Kidney capillary endothelial cell (primary cell): ENCODE measurements at places on chromosomes 16 and 17.

GRCh38 chr17:6775871-6776405 lies at the start of gene FBXO39:
TSS of gene FBXO39 (plus strand) at chr17:6776215. CDS start at chr17:6779869, 3,654 bp downstream.
- DNase-seq, result no peak

DNA sequence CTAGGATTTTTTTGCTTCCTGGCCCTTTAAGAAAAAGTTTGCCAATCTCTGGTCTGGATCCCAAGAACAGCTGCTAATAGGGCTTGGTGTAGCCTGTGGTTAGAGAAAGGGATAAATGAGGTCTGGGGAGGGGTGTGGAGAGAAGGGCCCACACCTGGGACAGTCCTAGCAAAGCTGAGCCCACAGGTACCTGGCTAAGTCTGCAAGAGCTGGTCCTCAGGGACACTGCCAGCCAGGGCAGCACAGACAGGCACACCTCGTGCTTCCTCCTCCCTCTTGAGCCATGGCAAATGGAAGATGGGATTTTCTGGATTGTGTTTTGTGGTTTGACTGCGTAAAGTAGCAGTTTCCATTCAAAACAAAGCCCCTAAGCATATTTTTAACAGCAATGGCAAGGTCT lies 217.5 kb downstream of the SOX9 start:
- DNase-seq, result no peak

DNA sequence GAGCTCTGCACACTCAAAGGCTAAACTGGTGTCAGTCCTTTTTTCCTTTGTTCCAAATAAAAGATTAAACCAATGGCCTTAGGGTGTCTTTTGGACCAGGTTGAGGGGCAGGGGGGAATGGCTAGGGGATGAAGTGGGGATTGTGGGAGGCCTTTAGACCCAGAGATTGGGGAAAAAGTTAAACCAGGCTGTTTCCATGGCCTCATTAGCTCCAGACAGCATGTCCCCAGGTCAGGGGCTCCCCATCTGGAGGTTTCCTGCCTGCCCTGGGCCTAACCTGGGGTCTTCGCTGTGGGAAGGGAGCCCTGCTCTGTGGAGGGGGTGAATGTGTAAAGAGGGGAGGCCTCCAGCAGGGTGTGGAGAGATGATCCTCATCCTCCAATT lies 10.3 kb downstream of the FKBP10 start:
- no peak for DNase-seq

DNA sequence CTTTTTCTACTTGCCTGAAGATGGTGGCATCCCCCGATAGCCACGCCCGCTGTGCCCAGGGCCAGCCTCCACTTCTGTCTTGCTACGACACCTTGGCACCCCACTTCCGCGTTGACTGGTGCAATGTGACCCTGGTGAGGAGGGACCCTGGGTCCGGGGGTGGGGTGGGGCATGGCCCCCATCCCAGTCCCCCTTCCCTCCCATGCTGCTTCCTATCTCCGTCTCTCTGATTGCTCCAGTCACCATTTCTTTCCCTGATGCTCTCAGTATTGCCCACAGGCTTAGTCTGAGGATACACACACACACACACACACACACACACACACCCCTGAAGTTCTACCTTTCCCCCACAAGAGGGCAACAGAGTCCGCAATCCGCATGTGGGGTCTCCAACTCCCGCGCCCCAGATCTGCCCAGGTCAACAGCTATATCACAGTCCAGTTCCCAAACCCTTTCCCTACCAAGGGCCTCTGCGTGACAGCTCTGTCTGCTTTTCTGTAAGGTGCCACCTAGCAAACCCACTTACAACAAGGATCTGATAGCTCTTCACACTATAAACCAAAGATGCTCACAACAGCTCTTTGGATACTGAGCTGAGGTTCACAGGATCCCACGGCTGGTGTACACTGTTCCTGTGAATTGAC lies 3.4 kb downstream of the SGCA start:
- peak; percentile 63 for DNase-seq

- DNase-seq, result no peak
Observed at GRCh38 chr16:3797904-3798811, 80.8 kb upstream of the TRAP1 start.

DNA sequence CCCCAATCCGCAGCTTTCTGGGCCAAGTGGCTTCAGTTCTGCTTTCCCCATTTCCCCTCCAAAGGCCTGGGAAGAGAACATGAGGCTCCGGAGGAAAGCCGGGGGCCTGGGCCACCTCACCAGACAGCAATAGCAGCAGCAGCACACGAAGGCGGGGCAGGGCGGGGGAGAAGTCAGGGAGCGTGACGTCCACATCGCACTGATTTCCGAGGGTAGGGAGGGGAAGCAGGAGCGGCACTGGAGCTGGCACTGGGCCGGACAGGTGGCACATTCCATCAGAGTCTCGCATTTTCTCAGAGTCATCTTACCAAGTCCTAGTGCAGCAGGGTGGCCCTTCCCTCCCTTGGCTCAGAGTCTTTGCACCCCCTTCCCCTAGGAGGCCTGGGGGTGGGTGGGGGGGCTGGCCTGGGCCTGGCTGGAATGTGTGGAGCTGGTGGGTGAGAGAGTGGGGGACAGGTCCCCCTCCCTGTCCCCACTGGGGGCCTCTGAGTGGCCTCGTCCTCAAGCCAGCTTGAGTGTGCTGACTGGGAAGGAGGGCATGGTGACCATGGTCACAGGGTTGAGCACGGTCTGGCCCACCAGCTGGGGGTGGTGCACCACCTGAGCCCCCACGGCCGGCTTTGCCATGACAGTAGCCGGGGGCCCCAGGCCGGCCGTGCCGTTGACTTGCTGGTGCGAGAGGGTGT lies 14.3 kb downstream of the MNT start:
- DNase-seq, result no peak

DNA sequence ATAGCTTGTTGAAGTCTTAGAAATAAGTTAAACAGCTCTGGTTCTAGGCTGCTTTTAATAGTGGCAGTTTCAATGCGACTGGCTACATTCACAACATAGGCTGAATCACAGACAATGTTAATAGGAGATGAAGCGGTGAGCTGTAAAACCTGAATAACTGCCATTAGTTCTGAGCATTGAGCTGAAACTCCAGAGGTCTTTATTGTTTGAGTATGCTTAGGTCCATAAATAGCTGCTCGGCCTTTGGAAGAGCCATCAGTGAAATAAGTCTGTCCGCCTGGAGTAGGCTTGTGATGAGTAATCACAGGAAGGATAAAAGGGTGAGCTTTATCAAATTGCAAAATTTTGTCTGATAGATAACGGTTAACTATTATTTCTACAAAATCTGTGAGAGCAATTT lies 9.4 kb upstream of the ZNF689 start:
- no peak for DNase-seq

DNA sequence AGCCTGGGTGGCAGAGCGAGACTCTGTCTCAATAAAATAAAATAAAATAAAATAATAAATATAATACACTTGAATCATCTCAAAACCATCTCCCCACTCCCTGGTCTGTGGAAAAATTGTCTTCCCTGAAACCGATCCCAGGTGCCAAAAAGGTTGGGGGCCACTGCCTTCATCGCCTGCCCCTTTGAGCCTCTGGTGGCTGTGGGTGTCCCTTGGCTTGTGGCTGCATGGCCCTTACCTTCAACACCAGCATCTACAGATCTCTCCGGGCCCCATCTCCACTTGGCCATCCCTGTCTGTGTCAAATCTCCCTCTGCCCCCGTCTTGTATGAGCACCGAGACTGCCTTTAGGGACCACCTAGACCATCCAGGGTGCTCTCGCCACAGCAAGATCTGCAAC lies 177.3 kb downstream of the SEC14L1 start:
- DNase-seq, result no peak

GRCh38 chr16:10466861-10467260 lies 81.0 kb downstream of the ATF7IP2 start:
- no peak for DNase-seq

DNA sequence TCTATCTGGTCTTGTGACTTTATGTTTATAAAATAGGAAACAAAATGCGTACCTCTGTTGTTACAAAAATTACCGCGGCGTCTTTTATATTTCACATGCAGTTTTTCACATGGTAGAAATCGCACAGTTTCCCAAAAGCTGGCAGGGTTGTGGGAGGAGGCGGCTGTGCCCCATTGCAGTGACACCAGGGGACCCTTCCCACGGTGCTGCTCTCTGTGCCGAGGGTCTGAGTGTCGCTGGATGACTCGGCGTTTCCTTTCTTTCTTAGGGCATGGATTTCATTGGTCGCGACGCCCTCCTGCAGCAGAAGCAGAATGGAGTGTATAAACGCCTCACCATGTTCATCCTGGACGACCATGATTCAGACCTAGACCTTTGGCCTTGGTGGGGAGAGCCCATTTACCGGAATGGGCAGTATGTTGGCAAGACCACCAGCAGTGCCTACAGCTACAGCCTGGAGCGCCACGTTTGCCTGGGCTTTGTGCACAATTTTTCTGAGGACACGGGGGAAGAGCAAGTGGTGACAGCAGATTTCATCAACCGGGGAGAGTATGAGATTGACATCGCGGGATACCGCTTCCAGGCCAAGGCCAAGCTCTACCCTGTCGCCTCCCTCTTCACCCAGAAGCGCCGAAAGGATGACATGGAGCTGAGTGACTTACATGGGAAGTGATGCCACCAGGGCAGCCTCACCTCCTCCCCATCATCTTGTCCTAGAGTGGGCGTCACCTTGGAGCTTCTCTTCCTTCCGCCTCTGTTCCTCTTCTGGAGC lies 17.2 kb upstream of the CLEC18C start:
- no peak for DNase-seq

DNA sequence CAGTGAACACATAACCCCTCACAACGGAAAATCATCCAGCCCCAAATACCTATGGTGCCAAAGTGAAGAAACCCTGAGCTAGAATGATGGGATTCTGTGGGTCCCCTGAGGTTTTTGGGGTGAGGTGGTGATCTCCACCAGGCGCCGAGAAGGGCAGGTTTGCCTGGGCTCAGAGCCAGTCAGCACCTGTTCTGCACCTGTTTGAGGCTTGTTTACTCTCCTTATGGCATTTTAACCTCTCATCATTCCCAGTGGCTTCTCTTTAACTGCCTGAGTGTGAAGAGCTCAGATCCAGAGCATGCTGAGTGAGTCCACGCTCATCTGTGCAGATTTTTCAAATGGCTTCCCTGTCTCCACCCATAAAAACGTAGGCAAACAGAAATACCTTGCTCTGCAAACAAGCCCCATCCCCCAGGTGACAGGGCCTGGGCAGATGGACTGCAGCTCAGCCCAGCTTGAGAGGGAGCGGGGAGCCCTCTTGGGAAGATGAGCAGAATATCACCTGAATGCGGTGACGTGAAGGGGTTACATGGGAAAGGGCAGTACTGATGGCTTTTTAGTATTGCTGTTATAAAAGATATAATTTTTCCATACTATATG lies 40.1 kb upstream of the CLEC19A start:
- no peak for DNase-seq

GRCh38 chr17:38440614-38441397 lies 12.5 kb downstream of the ARHGAP23 start:
- no peak for DNase-seq

DNA sequence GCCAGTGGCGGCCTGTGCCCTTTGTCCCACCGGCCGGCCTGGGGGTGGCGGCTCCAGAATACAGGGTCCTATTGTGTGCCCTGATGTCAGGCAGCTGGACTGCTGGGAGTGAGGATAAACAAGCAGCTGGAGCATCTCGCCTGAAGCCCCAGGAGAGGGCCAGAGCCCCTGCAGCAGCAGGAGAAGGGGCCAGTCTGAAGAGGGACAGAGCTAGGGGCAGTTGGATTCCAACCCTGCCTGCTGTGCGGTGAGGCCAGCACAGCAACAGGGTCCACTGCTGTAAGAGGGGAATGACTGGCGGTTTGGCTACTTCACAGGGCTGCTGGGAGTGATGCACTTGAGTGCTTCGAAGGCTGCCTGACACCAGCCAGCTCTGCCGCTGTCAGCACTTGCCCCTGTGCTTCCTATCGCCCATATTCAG lies 25.0 kb downstream of the RAB11FIP4 start:
- no peak for DNase-seq

GRCh38 chr17:36881323-36881722 lies 56.0 kb upstream of the LHX1 start:
- DNase-seq, result no peak

- DNase-seq, result no peak
Observed at GRCh38 chr17:81635973-81636504, 873 bp downstream of the NPLOC4 start.

DNA sequence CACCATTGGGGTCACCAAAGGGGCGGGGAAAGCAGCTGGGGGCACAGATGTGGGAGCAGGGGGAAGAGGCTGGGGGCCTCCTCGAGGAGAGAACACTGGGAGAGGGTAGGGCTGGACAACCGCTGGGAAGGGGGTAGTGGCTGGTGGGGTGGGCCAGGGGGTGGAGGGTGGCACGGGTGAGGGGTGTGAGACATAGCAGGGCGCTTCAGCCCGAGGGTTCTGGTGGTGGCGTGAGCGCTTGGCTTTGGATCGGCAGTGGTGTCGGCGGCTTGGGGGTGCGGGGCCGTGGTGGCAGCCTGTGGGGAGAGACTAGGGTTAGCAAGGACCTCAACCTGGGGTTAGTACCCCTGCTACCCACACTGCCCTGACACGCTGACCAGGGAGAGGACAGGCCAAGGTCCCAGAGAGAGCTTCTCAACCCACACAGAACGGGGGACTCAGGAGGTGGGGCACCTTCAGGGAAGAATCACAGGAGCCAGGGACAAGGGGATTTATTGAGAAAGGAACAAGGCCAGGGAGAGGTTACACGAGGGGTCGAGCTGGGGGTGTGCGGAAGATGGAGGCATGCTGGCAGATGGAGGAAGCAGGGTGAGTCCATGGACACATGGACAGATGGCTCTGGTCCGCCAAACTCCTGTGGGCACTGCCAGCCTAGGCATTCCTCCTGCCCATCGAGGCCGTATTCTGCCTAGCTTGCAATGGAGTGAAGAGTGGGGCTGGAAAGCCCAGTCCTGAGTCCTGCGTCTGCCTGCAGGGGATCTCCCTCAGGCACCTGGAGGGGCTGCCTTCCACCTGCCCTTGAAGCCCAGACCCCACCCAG lies 8.4 kb downstream of the PER1 start:
- DNase-seq, result no peak

GRCh38 chr17:30831257-30831656 lies 509 bp upstream of the ATAD5 start:
- DNase-seq, result no peak

DNA sequence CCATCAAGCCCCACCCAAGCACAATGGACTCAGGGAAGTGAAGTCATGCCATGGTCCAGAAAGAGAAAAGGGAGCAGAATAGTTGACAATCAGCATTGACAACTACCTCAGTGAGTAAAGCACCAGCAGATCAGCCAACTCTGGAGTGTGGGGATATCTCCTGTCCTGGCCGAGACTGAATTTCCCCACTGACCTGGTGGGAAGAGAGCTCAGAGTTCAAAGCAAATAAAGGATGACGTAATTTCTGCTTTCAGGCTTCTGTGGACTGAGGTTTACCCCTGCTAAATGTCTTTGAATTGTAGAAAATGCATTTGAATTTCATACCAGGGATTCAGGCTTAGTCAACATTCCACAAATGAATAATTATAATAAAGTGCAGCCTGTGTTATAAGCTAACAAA lies 152.9 kb downstream of the CBLN1 start:
- no peak for DNase-seq

- DNase-seq, result no peak
Observed at GRCh38 chr16:29678691-29679267, at the start of gene QPRT. TSS of gene QPRT (plus strand) at chr16:29679180. CDS start at chr16:29679198, 18 bp downstream.

- DNase-seq, result no peak
Observed at GRCh38 chr17:6422654-6423241, 12.2 kb downstream of the AIPL1 start.
